ENCODE measurements at places on chromosomes 1 and 21.

- no peak for DNase-seq
Measured at GRCh38 chr1:83671586-83671985, 327.3 kb downstream of the TTLL7 start.

DNA sequence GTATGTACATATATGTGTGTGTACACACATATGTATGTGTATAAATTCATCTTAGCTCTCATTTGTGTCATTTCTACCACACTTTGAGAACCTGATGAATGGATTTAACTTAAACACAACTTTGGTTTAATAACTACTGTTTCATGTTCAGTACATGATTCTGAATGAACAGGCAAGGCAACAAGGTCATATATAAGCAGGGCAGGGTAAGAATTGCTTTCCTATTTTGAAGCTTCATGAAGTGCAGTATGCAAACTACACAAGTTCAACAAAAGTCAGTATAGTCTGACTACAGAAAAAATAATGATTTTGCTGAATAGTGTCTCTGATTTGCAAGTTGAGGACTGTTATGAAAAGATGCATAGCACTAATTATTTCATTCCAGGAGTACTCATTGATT lies 127.6 kb downstream of the KCNK2 start:
- no peak for DNase-seq

GRCh38 chr1:115186711-115187265 lies 97.5 kb upstream of the TSPAN2 start:
- no peak for DNase-seq

- DNase-seq = no peak
Measured at GRCh38 chr1:43850591-43851233, 82.9 kb upstream of the ARTN start.

GRCh38 chr1:154870115-154870571 lies at the start of gene KCNN3:
Gene KCNN3, minus strand, starts transcription at chr1:154870281. Its CDS starts 317 bp downstream, at chr1:154869964.
- DNase-seq = peak; percentile 98

DNA sequence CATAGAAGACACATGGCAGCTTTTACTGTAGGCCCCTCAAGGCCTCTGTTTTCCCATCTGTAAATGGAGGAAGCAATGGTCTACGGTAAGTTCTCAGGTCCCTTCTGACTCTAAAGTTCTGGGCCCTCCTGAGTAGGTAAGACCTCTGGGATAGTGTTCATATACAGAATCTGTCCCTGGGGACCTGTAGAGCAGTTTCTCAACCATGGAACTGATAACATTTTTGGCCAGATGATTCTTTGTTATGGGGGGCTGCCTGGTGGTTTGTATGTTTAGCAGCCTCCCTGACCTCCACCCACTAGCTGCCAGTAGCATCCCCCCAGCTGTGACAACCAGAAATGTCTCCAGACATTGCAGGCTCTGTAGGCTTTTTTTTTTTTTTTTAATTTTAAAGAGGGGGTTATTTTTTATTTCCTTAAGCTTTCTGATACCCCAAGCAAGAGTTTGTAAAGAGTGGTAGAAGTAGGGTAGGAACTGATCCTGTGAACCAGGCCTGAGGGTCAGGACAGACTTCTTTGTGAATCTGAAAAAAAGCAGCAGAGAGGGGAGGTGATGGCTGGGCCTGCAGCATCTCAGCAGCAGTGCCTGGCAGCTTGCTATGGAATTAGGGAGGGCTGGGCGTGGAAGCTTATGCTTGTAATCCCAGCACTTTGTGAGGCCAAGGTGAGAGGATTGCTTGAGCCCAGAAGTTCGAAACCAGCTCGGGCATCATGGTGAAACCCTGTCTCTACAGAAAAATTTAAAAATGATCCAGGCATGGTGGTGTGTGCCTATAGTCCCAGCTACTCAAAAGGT lies 20.2 kb upstream of the TCEA3 start:
- no peak for DNase-seq

DNA sequence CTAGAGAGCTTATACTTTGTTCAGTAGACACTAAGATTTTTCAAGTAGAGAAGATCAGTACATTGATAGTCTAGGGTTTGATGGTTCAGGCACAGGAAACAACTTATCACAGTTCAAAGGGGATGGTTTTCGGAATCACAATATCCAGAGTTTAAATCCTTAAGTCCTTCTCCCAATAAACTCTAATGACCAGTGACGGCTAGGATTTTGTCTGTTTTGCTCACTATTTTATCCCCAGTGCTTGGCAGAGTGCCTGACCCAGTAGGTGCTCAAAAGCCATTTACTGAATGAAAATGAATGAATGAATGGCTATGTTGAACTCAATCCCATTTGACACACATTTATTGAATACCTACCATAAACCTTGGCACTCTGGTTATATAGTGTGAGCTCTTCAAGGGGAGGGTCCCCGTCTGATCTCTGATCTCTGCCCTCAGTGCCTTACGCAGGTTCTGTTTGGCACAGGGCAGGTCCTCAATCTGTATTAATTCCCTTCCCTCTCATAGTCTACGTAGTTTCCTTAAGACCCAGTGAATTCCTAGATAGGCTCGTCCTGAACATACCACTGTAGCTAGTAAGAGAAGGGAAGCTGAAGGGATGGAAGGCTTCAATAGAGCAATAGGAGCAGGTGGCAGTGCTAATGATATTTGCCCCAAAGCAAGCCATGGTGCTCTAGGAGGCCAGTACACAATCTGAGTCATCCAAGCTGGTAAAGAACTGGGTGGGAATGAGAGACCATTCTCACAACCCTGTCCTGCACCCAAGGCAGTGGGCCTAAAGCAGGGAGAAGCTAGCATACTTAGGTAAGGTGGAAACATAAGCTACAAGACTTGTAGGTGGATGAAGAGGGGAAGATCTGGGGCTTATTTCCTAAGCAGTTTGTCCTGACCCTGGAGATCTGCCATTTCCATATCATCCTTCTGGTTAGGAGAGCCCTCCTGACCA lies 53.4 kb downstream of the DMAP1 start:
- DNase-seq = no peak

- no peak for DNase-seq
Measured at GRCh38 chr1:86887479-86888162, 26.3 kb downstream of the SELENOF start.

DNA sequence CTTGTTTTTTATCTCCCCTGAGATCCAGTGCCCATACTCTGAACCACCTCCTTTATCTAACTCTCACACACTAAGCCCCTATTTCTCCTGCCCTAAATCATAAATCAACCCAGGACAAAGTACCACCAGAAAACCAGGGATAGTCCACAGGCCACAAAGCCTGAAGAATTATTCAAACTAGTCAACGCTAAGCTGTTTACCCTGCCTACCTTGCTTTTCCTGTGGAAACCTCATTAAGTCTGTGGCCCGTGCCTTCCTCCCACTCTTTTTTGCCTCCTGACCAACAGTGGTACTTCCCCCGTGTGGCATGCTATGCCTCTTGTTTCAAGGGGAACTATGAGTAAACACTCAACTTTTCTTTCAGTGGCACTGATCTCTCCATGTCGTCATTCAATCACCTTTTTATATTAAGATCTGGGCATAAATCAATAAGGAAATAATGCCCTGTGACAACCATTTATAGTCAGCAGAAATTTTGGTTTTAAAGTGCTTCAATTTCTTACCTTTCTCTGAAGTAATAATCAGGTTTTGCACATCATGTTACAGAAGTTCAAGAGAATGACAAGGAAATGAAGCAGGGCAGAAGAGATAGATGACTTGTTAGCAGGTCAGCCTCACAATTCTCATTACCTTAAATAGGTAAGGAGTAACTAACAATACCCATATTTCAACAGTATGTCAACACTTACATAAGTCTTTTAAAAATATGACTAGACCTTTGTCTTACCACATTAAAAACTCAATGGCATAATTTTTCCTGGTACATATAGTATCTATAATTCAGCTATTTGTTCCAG lies 32.1 kb downstream of the EYA3 start:
- DNase-seq = no peak

- DNase-seq = no peak
Measured at GRCh38 chr1:61623852-61624251, 101.1 kb downstream of the TM2D1 start.

DNA sequence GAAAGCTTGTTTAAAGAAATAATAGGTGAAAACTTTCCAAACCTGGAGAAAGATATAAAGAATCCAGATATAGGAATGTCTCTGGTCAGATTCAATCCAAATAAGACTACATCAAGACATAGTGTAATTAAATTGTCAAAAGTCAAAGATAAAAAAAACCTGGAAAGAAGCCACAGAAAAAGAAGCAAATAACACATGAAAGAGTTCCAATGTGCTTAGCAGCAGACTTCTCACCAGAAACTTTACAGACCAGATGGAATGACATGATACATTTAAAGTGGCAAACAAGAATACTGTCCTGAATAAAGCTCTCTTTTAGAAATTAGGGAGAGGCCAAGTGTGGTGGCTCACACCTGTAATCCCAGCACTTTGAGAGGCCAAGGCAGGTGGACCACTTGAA lies 1039.9 kb downstream of the KCNT2 start:
- no peak for DNase-seq

GRCh38 chr1:92701147-92701546 lies 83.8 kb downstream of the EVI5 start:
- no peak for DNase-seq

GRCh38 chr1:65538086-65538485 lies 117.6 kb downstream of the LEPR start:
- DNase-seq = no peak
